ENCODE measurements at places on chromosomes 5 and 9.

DNA sequence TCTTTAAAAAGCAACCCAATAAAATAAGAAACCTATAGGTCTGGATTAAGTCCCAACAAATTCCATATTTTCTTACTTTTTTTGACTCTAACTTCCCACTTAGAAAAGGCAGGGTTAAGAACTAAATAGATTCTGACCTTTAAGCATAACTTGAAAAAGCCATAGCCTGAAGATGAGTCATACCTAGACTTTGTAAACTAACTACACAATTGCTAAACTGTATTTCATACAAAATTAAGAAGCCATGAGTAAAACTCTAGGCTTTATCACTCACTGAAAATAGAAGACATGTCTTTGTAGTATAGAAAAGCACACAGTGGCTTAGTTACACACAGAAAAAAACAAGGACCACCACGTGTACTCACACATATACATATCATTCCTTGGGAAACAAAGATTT lies 51.5 kb downstream of the MLLT3 start:
- no peak for DNase-seq

DNA sequence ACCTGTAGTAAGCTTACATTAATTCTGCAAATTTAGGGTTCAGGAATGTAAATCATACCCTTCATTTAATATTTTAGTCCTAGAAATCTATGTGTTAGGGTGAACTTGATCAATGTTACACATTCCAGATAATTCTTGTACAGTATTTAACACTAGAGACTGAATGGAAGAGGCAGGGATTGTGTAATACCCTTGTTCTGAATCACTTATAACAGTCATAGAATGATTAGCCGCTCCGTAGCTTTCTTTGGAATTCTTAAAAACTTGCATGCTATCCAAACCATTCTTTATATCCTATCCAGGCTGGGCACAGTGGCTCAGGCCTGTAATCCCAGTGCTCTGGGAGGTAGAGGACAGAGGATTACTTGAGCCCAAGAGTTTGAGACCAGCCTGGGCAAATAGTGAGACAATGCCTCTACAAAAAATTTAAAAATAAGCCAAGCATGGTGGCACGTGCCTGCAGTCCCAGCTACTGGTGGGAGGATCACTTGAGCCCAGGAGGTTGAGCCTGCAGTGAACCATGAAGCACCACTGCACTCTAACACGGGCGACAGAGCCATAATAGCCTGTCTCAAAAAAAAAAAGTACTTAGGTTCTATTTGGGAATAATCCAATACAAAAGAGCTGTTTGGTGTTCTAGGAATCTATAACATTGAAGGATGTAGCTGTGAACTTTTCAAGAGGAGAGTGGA lies 8.3 kb downstream of the ZNF483 start:
- no peak for DNase-seq

DNA sequence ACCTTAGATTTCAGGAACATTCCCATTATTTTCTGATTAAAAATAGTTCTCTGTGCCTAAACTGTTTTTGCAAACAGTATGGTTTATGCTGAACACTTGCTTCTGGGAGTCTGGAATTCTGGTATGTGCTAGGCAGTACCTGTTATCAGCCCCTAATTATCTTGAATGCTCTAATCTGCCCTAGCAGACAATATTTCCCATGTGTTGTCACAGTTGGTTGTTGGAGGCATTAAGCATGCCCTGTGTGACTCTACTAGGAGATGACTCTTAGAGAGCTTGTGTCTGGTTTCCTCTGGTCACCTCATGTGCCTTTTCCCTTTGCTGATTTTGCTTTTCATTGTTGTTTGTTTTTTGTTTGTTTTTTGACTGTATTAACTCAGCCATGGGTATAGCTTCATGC lies 36.6 kb downstream of the UHRF2 start:
- no peak for DNase-seq

GRCh38 chr5:180160789-180161188 lies 48.2 kb downstream of the RASGEF1C start:
- DNase-seq: no peak

DNA sequence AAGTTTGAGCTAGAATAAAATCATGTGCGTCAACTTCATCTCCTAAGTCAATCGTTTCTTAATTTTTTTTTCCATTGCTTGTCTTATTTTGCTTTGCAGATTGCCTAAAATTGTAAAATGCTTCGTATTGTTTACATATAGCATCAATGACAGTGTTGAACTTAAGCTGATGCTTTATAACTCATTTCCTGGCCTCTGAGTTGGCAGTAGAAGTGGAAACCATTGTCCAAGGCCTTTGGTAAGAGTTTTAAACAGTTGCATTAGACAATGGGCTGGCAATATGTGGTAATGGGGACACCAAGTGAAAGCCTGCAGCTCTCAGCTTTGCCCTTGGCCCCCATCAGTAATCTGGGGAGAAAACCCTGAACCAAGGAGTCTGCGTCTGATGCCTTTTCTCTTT lies 154.8 kb upstream of the GAS1 start:
- no peak for DNase-seq

- no peak for DNase-seq
These were observed 95.8 kb downstream of the ANKRD18B start for GRCh38 chr9:33619666-33620404.

DNA sequence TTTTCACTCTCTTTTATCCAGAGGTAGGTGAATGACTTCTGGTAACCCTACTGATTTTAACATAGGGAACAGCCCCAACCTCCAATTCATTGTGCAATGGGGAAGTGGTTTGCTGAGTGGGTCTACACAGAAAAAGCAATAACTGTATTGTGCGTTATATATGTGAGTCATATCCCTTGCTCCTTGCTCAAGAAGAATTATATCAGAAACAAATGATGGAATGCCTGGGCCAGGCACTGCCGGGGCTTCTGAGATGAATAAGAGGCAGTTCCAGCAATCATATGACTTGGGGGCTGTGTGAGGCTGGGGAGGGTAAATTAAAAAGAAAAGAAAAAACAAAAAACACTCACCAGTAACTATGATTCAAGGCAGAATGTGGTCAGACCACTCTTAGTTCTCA lies 79.2 kb upstream of the ABCA1 start:
- no peak for DNase-seq

- DNase-seq: no peak
These were observed 12.3 kb upstream of the OBP2A start for GRCh38 chr9:135533674-135534073.

DNA sequence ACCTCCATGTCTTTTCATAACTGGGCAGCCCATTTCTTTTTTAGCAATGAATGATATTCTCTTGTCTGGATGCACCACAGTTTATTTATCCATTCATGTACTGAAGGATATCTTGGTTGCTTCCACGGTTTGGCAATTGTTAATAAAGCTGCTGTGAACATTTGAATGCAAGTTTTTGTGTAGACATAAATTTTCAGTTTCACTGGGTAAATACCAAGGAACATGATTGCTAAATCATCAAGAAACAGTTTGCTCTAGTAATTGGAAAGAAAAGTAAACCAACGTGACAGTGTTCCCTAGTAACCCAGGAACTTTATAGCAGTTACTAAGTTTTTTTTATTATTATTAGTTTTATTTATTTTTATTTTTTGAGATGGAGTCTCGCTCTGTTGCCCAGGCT lies 100.4 kb downstream of the VPS13A start:
- no peak for DNase-seq

DNA sequence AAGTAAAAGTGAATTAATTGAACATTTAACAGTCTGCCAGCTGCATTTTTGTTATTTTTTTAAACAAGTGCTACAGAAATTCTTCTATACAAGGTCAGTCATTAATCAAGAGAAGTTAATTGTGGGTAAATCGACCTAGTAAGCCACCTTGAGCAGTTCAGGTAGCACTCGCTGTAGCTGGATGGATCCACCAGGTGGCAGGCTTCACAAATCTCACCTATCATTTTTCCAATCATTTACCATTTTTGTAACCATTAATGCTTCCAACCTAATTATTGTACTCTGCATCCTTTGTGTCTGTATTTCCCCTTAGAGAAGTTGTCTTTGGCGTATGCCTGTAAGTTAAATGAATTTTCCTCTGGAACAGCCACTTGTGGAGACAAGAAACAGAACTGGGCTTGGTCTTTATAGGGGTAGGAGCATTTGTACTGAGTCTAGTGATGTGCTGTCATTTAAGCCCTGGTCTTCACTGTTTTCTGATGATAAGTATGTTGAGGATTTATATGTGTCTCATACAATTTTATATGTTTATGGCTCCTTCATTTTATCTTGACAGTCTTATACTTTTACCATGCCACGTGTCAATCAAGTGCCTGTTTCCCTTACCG lies 39.5 kb downstream of the CD180 start:
- peak; percentile 25 for DNase-seq

- DNase-seq: no peak
These were observed 32.3 kb upstream of the LPCAT1 start for GRCh38 chr5:1555808-1556731.

DNA sequence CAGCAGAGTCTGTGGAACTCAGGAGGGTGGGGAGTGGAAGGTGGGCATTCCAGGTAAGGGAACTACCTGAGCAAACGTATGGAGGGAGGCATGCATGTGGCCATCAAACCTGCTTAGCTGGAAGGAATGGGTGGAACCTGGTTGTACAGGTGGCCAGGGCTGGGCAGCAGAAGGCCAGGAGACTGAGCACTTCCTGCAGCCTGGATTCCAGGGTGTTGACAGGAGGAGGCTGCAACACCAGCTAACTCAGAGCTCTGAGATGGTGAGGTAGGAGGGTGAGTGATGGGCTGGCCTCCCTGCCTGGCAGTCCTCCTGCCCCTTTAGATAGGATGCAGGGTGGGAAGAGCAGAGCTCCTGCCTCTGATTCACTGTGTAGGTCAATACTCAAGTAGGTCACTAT lies 92.5 kb upstream of the CPEB4 start:
- no peak for DNase-seq
